ENCODE measurements at places on chromosomes 1 and 21.

DNA sequence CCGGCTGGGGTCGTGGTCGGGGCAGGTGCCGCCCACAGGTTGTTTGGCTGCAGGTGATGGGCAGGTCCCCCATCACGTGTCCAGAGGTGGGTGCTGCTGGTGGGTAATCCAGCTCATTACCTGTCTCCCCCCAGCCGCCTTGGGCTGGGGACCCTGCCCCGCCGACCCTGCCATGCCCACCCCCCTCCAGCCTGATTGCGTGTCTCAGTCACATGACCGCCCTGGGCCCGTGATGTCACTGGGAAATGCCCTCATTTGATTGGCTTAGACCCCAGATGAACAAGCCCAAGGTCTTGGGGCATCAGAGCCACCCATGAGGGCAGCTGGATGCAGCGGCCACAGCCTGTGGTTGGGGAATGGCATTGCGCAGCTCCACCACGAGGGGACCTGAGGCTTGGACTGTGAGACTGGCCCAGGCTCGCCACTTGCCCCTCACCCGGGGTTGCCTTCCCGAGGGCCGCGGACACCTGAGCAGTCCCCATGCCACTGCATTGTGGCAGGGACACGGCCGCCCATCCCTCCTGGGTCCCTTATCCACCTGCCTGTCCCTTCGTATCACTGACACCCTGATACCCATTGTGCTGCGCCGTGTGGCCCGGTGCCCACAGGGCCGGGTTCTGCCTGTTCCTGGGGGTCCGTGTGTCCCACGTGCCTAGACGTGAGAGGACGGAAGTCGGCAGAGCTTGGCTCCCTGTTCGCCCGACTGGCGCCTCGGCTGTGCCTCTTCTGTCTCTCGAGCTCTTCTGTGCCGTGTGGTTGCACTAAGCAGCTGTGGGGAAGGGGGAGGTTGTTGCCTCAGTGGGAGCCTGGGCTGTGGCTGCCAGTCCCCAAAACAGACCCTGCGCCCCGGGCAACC, 68.0 kb downstream of the FAAP20 start:
- DNase-seq: no peak

DNA sequence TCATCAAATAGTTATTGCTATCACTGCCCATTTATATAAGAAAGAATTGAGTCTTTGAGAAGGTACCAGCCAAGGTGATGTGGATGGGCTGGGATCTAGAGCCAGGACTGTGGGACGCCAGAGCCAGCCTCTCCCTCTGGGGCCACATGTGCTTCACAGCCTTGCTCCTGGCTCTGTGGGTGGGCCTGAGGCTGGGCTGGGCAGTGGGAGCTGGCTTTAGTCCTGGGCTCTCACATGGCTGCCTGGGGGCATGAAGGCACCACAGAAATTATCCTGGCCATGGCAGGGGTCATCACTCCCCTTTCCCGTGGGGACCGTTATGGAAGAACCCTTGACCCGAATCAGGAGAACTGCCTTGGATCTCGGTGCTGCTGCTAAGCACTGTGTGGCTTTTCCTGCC, 203.1 kb downstream of the TRABD2B start:
- DNase-seq: no peak

DNA sequence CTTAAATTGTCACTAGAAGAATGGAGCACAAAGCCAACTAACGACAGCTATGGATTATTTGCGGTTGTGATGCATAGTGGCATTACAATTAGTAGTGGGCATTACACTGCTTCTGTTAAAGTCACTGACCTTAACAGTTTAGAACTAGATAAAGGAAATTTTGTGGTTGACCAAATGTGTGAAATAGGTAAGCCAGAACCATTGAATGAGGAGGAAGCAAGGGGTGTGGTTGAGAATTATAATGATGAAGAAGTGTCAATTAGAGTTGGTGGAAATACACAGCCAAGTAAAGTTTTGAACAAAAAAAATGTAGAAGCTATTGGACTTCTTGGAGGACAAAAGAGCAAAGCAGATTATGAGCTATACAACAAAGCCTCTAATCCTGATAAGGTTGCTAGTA, 13.5 kb downstream of the USP1 start:
- no peak for DNase-seq

- DNase-seq: no peak
These were observed 90.9 kb downstream of the CRB1 start for GRCh38 chr1:197358959-197359358.

DNA sequence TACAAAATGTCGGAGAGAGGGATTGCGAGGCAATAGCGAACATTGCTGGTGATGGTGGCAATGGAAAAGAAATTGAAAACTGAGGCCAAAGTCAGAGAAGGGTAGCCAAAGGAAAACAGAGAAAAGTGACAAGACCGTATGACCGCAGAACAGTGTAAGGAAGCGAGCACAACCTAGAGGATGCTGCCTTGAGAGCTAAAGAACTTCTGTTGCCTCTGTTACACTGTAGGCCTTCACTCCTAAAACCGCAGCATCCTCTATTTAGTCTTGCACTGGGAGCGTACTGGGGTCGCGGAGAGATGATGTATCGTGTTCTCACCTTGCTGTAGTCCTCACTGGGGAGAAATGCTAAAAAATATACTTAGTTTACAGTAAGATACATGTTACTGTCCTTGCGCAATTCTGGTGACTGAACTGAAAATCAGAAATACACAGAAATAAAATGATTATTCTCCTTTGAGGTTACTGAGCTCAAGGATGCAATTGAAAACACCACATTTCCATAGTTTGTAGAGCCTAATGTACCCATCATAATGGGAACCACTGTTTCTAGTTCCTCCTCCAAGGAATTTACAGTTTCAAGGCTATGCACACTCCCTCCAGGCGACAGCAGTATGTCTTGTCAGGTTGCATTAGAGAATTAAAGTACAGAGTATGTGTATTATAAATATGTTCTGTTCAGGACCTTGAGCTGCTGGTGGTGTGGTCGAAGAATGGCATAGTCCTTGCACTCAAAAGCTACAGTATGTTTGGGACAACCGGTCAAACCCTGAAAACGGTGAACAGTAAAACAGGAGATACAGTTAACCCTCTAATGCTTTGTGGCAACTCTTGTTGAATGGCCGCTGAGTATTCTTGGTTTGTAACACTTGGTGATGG, 1.3 kb downstream of the NEK7 start:
- peak; percentile 34 for DNase-seq

- DNase-seq: no peak
These were observed 6.8 kb upstream of the AADACL3 start for GRCh38 chr1:12709091-12709491.

- DNase-seq: no peak
These were observed 250 bp downstream of the F5 start for GRCh38 chr1:169586067-169586394.

DNA sequence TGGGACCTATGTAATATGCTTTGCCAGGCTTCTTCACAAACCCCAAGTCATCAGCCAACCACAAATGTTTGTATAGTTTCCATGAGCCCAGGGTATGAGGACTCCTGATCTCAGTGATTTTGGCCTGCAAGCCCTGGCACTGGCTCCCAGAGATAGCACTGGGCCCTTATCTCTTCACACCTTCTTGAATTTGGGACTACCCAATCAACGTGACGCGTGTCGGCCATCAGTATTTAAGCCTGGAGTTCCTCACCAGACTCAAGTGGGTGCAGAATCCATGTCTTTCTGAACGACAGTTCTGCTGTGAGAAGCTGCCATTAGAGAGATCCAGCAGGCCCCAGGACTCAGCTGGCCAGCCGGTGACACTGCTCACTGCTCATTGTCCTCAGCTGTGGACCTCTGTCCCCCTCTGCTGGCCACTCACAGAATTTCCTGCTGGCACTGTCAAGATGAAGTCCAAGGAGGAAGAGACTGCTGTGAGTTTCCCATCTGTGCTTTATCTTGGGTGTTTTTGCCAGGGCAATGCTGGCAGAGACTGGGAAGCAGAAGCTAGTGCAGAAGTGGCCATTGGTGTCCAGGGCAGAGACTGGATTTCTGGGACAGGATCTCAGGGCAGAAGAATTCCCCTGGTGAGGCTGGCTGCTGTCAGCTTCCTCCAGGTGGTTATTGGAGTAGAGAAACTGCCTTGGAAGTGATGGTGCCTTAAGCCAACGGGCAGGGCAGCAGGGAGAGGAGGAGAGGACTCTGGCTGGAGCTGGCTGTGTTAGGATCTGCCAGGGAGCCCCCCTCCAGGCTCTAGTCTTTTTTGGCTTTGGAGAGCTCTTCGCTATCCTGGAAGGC, 28.4 kb downstream of the TMCC2 start:
- DNase-seq: peak; percentile 90

DNA sequence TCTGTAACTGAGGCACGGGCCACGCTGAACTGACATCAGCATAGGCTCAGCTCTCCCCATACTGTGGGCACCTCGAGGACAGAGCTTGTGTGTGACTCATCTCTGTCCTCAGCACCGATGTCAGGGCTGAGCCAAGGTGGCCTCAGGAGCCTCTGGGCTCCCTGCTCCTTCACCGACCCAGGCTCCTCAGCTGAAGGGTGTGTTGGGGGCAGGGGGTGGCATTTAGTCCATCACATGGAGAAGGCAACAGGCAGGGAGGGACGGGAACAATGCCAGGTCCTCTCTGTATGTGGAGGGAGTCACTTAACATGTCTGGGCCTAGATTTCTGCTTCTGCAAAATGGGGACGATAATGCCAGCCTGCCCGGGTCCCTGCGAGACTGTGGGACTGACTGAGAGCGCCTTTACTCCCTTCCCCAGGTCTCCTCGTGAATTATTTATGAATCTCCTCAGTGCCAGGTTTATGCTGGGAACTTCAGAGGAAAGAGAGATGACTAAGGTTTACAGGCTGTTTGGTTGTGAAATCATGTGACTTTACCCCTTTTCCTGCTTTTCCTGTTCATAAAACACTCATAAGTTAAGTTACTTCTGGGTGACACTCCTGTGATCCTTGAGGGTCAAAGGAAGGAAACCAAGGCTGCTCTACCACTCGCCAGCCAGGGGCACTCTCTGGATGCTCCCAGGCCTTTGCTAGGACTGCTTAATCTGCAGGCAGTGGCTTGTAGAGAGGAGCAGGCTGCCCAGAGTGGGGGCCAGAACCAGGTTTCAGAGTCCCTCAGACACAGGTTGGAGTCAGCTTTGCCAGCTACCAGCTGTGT, 16.2 kb downstream of the TTC39A start:
- DNase-seq: no peak

GRCh38 chr1:184753608-184754475, 816 bp downstream of the EDEM3 start:
- DNase-seq: no peak

DNA sequence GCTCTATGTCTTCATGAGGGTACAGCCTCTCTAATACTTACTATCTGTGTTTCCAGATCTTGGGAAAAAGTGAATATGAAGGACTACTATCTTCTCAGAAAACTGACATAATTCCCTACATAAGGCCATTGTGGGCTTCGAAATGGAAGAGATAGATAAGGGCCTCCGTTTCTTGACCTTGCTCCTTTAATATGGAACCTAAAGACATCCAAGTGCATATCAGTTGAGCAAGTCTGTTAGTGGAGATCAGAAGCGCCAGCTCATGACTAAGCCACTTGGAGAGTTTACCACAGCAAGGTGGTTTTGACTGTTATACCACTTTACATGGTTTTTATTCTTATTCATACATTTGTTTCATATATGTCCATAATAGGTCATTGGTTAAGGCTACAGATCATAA, 35.3 kb upstream of the FCER1A start:
- DNase-seq: no peak

GRCh38 chr1:178660461-178660860, 64.6 kb upstream of the RALGPS2 start:
- DNase-seq: no peak

DNA sequence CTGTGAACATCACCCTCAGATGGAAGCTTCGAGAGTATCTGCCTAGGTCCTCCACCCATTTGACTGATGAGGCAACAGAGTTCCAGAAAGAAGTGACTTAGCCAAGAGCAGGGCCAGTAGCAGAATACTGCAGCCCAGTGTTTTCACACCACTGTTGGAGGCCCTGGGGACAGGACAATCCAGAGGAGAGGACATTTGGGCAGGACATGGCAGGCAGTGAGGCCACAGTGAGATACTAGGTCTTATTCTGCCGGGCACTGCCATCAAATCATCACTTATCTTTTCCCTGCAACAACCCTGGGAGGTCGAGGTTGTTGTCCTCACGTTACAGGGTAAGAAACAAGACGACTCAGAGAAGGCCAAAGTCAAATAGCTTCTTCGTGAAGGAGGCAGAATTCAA, 5.5 kb upstream of the FOXO6 start:
- DNase-seq: no peak

GRCh38 chr1:78141531-78142231, 95.9 kb downstream of the GIPC2 start:
- no peak for DNase-seq

- DNase-seq: no peak
These were observed 242.1 kb upstream of the JUN start for GRCh38 chr1:59025898-59026426.

DNA sequence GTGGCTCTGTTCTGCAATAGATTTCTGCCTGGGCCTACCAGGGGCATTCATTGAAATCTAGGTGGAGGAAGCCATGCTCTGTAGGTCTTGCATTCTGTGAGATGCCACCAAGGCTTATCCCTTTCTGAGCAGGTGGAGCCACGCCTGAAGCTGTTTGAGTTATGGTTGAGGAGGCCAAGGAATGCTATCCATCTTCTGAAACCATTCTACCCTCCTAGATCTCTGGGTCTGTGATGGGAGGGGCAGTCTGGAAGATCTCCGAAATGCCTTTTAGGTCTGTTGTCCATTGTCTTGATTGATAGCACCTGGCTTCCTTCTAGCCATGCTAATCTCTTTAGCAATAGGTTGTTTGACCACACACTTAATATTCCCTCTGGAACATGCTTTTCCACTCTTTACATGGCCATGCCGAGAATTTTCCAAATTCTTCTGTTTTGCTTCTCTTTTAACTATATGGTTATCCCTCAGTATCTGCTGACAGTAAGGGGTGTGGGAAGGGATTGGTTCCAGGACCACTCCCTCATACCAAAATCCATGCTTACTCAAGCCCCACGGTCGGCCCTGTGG, 45.2 kb downstream of the AK4 start:
- no peak for DNase-seq

- no peak for DNase-seq
These were observed 101.8 kb downstream of the AKT3 start for GRCh38 chr1:243748227-243748626.

- peak; percentile 52 for DNase-seq
These were observed 9.1 kb upstream of the LUZP1 start for GRCh38 chr1:23177438-23178380.

GRCh38 chr1:207852576-207853371, 58.2 kb downstream of the CD34 start:
- DNase-seq: no peak

- no peak for DNase-seq
These were observed 354.7 kb downstream of the TGFB2 start for GRCh38 chr1:218699865-218700264.

Data from hippocampal formation (tissue), 2 donors.